Right ventricle myocardium inferior (tissue), 1 donor: ENCODE measurements at places on chromosomes 13 and 19. TPM values are rescaled to one million over a fixed set of nuclear protein-coding genes. Genes with fewer than 3 reads are reported as not detected.

Gene LRG1
- total RNA-seq, result 0.73 TPM

Gene TMEM238
- 0.24 TPM for total RNA-seq

Gene CASP14
- total RNA-seq, result not detected

Gene TRPC4
- 2.6 TPM for total RNA-seq

Gene SIGLEC12
- 0.19 TPM for total RNA-seq

Gene FCER2
- total RNA-seq, result 0.30 TPM

Gene C19orf67
- not detected for total RNA-seq
